Stimulated activated CD4-positive, alpha-beta T cell treated with anti-CD3 and anti-CD28 coated beads, Interleukin-4, amount 100 ng/mL, for 4 hours (primary cell): ENCODE measurements at places on chromosomes 6 and 20.
A peak's percentile ranks its signal among the peaks of the same experiment; 100 is the strongest.

DNA sequence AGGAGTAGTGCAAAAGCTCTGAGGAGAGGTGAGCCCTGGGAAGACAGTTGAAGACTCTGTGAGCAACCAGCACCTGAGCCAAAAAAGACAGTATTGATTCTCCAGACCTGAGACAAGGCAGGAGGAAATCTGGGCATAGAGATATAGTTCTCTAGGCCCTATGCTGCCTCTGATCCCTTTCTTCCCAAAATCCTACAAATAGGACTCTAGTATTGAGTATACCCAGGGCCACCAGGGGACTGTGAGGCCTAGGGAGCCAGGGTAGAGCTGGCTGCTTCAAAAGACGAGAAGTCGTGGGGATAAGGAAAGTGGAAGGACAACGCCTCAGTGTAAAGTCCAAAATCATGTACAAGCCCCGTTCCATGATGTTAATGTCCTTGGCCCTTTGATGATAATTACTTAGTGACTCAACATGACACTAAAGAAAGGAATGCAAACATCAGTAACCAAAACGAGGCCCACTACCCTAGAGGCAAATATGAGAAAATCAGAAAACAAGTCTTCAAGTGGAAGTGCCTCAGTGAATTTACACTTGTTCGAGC lies 197.3 kb upstream of the PROKR2 start:
- no peak for DNase-seq

DNA sequence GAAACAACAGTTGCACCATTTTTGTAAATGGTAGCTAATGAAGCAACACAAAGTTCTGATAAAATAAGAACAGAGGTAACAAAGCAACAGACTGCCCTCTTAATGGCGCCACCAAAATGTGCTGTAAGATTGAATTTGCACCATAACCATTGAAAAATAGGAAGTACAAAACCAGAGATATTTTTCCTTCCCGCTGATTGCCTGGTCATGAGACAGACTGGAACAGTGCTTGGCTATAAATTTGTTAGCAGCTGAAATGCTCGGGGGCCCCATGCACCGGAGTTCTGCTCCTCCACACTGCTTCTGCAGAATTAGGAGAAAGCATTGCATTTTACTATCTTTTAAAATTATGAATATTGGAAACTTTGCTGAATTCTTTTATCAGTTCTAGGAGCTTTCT lies 164.4 kb upstream of the QKI start:
- DNase-seq, result no peak

DNA sequence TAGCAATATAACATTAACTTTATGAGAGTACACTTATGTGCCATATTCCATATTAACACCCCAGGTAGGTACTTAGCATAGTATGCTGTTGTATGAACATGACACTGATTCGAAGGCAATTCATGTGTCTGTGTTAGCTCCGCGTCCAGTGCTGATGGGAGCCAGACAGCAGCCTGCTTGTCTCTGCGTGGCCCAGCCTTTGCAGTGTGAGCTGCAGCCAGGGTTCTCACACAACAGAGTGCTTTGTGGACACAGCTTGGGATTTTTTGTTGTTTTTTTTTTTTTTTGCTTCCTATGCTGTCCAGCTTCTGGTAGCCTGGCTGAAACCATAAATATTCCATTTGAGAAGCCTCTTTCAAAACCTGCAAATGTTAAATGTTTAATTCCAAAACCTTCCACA lies 350.9 kb downstream of the SMOC2 start:
- no peak for DNase-seq

DNA sequence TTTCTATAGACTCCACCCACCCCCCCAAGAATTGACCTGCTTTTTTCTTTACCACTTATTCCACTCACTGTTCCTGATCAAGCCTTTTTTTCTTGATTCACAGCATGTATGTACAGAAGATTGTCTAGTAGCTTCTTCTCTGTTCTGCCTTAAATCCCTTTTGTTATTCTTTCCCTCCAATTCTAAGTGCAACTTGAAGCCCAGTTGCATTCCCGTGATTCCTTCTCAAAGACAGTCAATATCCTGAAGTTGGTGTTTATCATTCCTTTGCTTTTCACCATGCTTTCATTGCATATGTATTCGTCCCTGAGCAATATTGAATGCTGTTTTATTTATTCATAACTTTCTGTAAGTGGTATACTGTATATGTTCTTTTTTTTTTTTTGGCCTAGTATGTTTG lies 21.0 kb downstream of the XRN2 start:
- DNase-seq, result no peak

- DNase-seq, result no peak
These were observed 46.3 kb upstream of the CD93 start for GRCh38 chr20:23132293-23132929.

GRCh38 chr20:52035977-52036376 lies 155.6 kb downstream of the ZFP64 start:
- no peak for DNase-seq

- no peak for DNase-seq
These were observed 76.0 kb upstream of the ADTRP start for GRCh38 chr6:11854408-11855165.

- DNase-seq, result no peak
These were observed 253.2 kb downstream of the UST start for GRCh38 chr6:148999929-149000468.

- no peak for DNase-seq
These were observed 54.7 kb upstream of the TMEM181 start for GRCh38 chr6:158505194-158505593.

DNA sequence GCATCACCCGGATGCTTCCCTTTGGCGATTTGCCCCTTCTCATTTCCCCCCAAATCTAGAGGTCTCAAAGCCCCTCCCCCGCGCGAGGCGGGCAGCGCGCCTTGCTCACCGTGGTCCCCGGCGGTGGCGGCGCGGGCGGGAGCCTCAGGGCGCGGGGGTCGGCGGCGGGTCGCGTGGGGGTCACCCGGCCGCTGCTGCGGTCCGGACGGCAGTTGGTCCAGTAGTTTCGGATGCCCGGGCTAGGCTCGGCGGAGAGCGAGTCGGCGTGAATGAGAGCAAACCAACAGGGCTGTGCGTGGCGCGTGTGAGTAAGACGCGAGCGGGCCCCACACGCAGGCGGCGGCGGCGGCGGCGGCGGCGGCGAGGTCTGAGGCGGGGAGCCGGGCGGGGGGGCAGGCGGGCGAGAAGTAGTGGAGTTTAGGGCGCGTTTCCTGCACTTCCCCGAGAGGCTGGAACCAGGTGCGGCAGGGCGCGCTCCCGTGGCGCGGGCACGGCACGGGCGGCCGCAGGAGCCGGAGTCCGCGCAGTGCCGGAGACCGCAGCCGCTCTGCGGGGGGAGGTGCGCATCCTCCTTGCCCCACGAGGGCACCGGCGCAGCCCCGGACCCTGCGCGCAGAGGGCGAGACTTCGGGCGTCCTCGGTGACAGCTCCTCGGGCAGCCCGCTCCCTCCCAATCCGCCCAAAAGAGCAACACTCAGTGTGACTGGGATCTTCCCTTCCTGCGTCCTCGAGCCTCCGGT lies 567 bp downstream of the HS3ST5 start:
- no peak for DNase-seq

DNA sequence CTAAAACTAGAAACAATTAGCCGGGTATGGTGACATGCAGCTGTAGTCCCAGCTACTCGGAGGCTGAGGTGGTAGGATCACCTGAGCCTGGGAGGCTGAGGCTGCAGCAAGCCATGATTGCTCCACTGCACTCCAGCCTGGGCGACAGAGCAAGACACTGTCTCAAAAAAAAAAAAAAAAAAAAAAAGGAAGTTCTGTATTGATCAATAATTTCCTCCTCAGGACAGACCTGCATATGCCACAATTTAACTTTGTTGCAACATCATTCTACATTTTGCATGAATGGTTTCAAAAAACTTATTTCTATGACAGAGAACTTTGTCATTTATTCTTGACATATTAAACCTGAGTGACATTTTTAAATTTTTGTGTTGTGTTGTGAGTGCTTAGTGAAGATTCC lies 5.5 kb downstream of the DNAJC5 start:
- no peak for DNase-seq

DNA sequence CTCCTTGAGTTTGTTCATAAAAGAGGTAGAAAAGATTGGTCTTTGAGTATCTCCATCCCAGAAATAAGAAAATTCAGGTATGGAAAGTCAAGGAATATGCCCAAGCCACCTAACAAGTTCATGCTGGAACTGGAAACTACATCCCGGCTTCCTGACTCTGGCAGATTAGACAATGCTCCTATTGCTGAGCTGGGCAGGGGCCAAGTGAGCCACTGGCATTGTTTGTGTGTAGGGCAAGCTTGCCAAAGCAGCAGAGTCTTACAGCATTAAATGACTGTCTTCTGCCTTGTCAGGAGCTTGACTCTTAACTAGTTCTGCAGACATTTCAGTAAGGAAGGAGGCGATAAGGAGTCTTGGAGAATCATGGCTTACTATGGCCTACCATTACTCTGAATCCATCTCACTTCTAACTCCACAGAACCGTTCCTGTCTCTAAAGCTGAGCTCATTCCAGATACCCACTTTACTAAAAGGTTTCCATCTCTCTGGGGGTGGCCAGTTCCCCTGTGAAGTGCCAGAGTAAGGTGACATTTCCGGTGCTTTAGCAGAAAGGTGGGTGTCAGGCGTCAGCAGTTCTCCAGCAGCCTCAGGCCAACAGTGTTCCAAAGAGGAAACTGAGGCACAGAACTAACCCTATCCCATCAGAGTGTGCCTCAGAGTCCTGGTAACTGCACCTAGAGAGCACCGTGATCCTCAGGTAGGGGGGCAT lies 30.1 kb downstream of the PRDM1 start:
- no peak for DNase-seq

DNA sequence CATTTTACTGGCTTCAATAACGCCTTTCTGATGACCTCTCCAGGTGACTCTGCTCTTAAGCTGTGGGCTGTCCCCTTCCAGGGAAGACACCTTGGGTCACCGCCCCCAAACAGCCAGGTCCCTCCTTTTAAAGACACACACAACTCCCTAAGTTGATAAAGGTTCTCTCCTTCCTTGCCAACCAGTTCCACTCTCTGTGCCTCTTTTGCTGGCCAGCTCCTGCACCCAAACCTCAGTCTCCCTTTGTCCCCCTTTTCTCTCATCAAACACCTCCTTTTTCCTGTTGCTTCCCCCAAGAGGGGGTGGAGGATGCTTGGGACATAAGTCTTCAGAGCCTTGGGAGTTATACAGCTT lies 1.0 kb downstream of the NCOA6 start:
- DNase-seq, result peak; percentile 77
